ENCODE measurements at places on chromosomes 3 and 15.

- DNase-seq, result no peak
These were observed 165.8 kb downstream of the MECOM start for GRCh38 chr3:169497567-169498257.

DNA sequence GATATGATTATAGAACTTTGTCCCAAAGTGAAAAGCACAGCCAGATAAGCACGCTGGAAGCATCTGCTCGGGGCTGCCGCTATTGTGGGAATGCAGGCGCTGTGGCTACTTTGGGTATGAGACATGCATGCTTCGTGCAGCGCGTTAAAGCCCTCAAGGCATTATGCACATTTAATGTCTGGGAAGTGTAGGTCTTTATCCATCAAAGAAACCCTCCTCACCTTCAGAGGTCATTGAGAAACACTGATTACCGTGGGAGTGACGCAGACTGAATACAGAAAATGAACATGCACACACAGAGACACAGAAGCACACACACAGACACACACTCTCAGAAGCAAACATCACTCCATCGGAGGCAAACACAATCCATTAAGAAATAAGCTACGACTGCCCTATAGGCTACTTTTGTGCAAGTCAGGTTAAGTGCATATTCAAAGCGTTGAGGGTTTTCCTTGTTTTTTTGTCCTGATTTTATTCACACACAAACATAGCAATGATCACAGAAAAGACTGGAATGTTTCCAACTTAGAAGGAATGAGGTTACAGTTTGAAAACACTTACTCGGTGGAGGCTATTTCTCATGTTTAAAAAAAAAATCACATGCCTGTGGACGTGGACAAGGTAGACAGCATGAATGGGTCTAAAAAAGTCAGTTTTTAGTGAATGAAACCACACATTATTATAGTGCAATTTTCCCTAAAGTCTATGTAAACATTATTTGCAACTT lies 68.5 kb downstream of the PLCH1 start:
- no peak for DNase-seq

- DNase-seq, result no peak
These were observed 204.3 kb upstream of the UBE3A start for GRCh38 chr15:25643120-25643519.

GRCh38 chr3:196968233-196969133 lies at the start of gene PIGZ:
Gene PIGZ (minus strand): TSS chr3:196968833. CDS start chr3:196952031, 16,802 bp downstream.
- DNase-seq, result no peak
